ENCODE measurements at places on chromosomes 12 and 14.
A peak's percentile ranks its signal among the peaks of the same experiment; 100 is the strongest.

- ATAC-seq: peak; percentile 76
Observed at GRCh38 chr12:80472911-80473500, 29.0 kb downstream of the PTPRQ start.

GRCh38 chr12:89350630-89351488, 1.4 kb downstream of the DUSP6 start:
- ATAC-seq: no peak

DNA sequence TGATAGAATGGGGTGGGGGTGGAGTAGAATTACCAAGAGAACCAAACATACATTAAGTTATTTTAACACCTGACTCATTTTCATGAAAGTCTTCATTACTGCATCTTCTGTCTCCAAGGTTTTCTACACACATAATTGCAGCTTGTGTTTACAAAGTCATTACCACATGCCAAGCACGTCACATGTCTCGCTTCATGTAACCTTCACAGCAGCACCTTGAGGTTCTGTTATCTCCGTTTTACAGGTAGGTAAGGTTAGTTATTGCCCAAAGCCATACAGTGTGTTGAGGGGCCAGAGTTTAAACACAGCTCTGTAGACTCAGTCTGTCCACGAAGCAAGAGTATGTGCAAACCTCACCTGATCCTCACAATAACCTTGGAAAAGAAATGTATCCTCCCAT, 64.3 kb upstream of the RBM19 start:
- ATAC-seq: no peak

DNA sequence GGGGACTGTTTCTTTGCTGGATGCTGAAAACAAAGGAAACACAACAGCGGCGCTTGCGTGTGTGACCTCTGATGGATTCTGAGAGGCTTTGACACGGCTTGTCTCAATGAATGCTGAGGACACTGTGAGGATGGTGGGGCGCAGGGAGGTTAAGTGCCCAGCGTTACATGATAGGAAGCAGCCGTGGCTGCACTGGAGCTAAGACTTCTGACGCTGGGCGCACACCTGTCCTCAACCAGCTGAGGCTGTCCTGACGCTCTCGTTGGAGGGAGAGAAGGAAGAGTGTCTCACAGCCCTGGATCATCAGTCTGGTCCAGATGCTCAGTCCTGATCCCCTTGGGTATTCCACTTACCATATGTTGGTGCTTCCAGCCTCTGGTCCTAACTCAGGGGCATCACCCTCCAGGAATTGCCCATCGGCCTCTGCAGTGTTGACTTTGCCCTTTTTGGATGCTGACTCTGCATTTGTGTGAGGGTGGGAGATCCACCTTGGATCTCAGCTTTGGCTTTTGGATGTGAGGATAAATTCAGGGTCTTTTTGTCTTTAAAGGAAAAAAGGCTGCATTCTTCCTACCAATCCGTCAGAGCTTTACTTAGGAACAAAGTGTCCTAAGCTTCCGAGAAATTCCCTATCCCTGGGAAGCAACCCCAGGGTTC, 125.2 kb downstream of the ZNF664 start:
- ATAC-seq: no peak

DNA sequence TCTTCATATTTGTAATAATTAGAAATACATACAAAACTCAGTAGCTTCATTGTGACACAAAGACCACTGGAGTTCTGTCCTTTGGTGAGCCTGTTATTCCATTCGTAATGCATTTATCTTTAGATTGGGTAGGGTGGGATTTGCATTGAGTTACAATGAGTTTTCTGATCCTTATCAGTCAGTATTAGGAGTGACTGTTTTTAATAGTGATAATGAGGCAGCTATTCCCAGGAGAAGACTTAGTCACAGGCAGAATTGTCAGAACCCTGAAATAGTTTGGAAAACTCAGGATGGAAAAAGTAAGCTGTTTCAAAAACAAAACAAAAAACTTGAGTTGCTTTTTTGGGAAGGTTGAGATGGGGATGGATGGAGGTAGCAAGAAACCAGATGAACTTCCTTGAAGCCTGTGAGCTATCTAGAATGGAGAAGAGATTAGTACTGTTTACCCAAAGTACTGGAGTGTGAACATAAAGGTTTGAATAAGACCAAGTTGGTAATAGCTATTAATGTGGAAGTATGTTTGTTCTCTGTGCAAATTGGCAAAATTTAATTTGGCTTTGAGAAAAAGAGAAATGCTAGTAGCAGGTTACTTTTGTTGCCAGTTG, 38.6 kb downstream of the FBXO34 start:
- no peak for ATAC-seq

- no peak for ATAC-seq
Observed at GRCh38 chr12:10196210-10196609, 16.5 kb upstream of the GABARAPL1 start.

- no peak for ATAC-seq
Observed at GRCh38 chr12:130904064-130904463, 32.2 kb downstream of the RAN start.

DNA sequence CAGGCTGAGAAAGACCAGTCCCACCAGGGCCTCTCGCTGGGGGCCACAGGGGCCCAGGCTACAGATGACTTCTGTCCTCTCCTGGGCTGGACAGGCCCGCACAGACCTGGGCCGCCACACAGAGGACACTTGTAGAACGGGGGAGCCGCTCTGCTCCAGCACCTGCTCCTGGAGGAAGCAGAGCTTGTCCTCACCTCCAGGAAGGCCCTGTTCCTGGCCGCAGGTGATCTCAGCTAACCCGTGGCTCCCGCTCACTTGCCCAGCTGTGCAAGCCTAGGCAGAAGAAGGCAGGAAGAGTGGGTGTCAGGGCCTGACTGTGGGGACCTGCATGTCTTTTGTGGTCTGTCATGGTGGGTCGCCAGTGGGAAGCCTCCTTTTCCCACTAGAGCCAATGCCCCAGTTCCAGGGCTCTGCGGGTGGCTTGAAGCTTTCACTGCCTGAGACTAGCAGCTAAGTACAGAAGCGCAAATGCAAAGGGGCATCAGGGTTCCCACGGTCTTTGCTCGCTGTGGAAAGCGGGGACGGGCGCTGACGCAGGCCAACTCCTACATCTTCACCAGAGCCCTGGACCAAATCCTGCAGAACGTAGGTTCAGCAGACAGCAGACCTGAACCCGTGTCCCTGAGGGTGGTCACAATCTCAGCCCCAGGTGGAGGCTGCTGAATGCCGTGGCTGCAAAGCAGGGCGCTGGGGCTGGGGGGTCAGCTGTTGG, 8.8 kb upstream of the CEP170B start:
- ATAC-seq: peak; percentile 22

- ATAC-seq: no peak
Observed at GRCh38 chr12:11959117-11959823, 111.5 kb upstream of the BCL2L14 start.

DNA sequence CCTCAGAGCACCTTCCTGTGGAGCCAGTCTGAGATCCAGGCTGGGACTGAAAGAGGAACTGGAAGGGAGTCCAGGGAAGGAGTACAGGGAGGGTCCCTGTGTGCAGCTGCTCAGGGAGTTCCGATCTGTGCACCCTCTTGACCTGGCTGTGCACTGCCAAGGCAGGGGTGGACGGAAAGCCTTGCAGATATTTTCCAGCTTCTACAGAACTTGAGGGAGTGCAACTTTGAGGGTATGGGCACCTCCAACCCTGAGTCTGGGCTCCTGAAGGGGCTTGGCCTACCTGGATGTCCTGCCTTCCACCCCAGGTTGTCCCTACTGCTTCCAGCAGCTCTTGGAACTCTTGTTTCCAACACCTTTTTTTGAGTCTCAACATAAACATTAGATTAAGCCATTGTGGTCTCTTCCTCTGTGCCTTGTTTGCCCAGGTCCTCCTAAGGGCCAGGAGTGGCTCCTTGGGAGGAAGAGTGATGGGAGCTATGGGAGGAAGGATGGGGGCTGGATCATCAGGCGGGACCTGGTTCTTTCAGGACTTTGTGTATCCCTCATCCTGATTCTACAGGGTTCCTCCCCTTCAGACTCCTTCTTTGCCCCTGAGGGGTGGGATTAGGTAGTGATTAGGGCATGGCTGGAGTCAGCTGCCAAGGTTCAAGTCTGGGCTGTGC, 3.5 kb downstream of the KRT7 start:
- no peak for ATAC-seq

DNA sequence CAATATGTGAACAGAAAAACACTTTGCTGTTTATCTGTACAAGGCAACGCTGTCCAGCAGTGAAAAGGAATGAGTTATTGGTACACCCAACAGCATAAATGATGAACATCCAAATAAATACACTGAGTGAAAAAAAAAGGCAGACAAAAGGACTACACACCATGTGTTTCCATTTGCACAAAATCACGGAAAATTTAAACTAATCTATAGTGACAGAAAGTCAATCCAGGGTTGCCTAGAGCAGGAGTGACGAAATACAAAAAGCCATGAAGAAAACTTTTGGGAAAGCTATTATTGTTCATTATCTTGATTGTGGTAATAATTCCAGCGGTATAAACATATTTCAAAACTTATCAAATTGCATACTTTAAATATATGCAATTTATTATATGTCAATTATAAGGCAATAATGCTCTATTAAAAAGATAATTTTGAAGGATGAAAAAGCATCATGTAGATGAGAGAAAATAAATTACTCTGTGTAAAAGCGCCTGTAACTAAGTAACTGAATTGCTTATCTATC, 578.0 kb upstream of the TMEM132C start:
- ATAC-seq: no peak

- peak; percentile 66 for ATAC-seq
Observed at GRCh38 chr12:4037747-4038312, 164.6 kb upstream of the PARP11 start.

GRCh38 chr14:79091381-79091963, 921.3 kb downstream of the NRXN3 start:
- no peak for ATAC-seq

GRCh38 chr12:95460105-95460504, 13.8 kb upstream of the METAP2 start:
- ATAC-seq: no peak

GRCh38 chr12:25745281-25745680, 192.2 kb upstream of the LMNTD1 start:
- no peak for ATAC-seq

GRCh38 chr12:71315328-71315985, 124.1 kb upstream of the LGR5 start:
- ATAC-seq: no peak

- ATAC-seq: no peak
Observed at GRCh38 chr12:104604995-104605675, 148.4 kb downstream of the CHST11 start.

- no peak for ATAC-seq
Observed at GRCh38 chr12:30840715-30841114, 85.8 kb upstream of the TSPAN11 start.

DNA sequence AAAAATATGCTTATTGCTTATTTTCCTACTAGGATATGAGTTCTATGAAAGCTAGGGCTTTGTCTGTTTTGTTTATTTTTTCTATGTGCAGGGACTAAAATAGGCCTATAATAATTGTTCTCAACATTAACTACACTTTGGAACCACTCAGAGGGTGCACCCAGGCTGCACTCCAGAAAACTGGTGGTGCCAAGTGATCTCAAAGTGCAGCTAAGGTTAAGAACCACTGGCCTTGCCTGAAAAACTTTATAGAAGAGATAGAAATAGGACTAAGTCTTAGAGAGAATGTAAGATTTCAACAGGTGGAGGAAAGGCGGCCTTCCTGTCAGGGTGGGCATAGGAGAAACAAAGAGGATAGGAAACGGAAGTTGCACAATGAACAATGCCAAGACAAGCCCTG, 37.7 kb upstream of the NR1H4 start:
- ATAC-seq: no peak

DNA sequence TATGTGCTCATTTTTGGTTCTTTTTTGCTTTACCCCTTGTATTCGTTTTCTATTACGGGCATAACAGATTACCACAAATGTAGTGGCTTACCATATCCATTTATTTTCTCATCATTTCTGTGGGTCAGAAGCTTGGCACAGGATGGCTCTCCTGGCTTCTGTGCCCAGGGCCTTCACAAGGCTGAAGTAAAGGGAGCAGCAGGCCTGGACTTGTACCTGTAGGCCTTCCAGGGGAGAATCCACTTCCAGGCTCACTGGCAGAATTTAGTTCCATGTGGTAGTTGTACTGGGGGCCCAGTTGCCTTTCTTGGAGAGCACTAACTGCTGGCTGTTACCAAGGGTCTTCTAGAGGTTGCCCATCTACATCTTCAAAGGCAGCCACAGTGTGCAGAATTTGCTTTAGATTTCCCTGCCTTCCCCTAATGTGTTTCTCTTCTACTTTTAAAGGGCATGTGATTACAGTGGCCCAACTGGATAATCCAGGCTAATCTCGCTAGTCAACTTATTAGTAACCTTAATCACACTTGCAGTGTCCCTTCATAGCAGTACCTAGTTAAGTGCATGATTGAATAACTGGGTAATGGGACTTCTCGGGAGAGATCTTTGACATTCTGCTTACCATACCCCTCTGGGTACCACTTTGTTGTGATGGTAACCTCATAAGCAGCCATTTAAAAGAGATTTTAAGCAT, 67.0 kb downstream of the CRADD start:
- no peak for ATAC-seq
